ENCODE measurements at places on chromosomes 4 and X.

DNA sequence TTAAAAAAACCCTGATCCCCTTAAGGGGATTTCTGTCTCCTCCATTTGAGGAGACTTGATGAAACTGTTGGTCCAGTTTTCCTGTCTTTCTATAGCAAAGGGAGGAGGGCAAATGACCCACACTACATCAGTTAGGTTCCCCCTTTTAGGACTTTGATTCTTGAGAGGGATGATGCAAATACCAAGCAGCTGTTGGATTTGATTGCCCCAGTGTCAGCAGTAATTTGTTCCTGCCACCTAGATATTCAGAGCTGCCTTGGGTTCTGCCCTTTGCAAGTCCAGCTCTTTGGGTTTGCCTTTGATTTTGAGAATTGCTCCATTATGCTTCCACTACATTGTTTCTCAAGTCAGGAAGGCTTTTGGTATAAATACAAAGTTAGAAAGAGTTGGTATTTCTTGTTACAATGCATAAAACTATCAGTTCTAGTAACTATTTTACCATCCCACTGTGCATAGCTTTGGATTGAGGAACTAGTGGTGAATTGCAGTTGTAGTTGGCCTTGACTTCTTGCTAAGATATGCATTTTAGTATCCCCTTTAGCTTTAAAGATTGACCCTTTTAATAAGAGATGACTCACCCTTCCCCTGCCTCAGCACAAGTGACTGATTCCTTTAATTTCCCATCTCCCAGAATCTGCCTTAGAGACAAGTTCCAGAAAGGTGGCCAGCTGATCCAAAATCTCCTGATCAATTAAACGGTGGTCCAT, 24.3 kb upstream of the ZNF330 start:
- no peak for DNase-seq

GRCh38 chr4:88897180-88897579, 159.8 kb downstream of the FAM13A start:
- no peak for DNase-seq

GRCh38 chrX:111483881-111484280, 27.6 kb upstream of the SERTM2 start:
- no peak for DNase-seq

GRCh38 chr4:877502-877901, 51.6 kb upstream of the CPLX1 start:
- no peak for DNase-seq

DNA sequence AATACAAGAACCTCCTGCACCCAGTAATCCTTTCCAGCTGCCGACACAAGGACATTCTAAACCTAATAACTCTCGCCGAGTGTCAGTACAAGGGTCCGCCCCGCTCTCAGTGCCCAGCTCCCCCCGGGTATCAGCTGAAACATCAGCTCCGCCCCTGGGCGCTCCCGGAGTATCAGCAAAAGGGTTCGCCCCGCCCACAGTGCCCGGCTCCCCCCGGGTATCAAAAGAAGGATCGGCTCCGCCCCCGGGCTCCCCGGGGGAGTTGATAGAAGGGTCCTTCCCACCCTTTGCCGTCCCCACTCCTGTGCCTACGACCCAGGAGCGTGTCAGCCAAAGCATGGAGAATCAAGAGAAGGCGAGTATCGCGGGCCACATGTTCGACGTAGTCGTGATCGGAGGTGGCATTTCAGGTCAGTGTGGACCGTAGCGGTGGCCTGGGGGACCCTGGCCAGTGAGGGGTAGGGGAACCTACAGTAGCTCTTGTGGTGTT, at the start of gene MAOA:
MAOA (plus strand) TSS at position 295 of the 490 bp plus-strand sequence; CDS start at position 338, 43 bp downstream.
- DNase-seq: no peak

All from fibroblast of skin of scalp (primary cell).